ENCODE measurements at places on chromosomes 1 and 21.
A peak's percentile ranks its signal among the peaks of the same experiment; 100 is the strongest.

- DNase-seq: no peak
Measured at GRCh38 chr1:55385402-55386018, 170.3 kb upstream of the USP24 start.

- no peak for DNase-seq
Measured at GRCh38 chr1:96978901-96979300, 257.3 kb downstream of the PTBP2 start.

DNA sequence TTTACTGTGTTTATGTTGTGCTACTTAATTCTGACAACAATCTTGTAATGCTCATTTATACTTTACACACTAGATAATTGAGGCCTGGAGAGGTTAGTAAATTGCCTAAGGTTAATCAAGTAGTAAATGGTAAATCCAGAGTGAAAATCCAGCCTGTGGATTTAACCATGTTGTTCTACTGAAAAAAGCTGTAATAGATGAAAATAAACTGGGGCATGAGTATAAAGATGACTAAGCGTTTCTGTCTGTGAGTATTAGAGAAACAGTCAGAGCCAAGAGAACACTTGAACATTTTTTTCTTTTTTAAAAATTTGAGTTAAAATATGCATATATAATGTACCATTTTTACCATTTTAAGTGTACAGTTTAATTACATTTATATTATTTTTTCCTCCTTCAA lies 47.9 kb upstream of the LEPR start:
- DNase-seq: peak; percentile 4

- peak; percentile 46 for DNase-seq
Measured at GRCh38 chr1:153728305-153729066, 636 bp downstream of the INTS3 start.

DNA sequence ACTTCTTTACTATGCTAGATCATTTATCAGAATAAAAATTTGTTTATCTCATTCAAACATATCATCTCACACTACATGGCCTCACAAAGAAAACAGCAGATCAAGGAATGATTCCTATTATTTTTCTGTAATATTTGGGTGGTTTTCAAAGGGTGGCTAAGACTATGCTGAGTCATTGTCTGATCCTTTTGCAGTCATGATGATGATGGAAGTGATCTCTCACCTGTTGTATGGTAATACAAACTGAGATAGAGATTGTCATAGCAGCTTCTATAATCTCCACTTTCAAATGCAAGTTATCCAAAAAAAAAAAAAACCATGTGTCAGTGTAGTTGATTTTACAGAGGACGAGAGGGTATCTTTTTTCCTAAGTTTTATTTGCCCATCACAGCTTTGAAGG lies 37.2 kb upstream of the GBP5 start:
- DNase-seq: no peak

GRCh38 chr1:197733324-197733723 lies 42.0 kb downstream of the DENND1B start:
- no peak for DNase-seq

DNA sequence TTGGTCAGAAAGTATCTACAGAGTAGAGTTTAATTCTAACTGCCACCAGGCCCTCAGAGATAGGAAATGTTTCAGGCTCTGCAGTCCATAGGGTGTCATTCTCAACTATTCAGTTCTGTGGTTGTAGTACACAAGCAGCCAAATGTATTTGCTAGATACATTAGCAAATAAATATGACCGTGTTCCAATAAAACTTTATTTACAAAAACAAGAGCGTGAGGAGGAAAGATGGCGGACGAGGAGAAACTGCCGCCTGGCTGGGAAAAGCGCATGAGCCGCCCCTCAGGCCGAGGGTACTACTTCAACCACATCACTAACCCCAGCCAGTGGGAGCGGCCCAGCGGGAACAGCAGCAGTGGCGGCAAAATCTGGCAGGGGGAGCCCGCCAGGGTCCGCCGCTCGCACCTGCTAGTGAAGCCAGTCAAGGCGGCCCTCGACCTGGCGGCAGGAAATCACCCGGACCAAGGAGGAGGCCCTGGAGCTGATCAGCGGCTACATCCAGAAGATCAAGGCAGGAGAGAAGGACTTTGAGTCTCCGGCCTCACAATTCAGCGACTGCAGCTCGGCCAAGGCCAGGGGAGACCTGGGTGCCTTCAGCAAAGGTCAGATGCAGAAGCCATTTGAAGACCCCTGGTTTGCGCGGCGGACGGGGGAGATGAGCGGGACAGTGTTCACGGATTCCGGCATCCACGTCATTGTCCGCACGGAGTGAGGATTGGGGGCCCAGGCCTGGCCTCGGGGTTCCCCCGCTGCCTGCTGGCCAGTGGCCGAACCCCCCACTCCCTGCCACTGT lies 286.1 kb downstream of the LRRC40 start:
- DNase-seq: no peak

DNA sequence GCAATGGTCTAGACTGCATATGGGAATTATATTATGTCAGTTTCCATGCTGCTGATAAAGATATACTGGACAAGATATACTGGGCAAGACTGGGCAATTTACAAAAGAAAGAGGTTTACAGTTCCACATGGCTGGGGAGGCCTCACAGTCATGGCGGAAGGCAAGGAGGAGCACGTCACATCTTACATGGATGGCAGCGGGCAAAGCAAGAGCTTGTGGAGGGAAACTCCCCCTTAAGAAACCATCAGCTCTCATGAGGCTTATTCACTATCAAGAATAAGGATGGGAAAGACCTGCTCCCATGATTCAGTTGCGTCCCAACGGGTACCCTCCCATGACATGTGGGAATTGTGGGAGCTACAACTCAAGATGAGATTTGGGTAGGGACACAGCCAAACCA lies 21.2 kb downstream of the CCT8 start:
- no peak for DNase-seq

DNA sequence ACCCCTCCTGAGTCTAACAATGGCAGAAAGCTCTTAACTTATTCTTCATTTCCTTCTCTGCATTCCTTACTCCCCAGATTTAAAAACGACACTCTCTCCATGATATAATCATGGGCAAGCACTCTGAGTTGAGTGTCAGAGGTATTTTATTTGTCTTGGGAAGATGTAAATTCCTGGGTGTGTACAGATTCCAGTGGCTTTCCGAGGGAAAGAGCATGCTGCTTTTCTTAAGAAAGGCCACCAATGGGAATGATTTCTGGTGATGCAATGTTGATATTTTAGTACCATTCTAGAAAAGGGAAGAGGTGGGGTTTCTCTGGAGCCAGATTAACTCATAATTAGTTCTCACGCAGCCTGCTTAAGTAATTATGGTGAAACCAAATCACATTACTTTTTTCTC lies 47.8 kb upstream of the BTG3 start:
- no peak for DNase-seq

All from hepatic stellate cell (primary cell).